GM19239 (cell line): ENCODE measurements at places on chromosomes 4 and X.

DNA sequence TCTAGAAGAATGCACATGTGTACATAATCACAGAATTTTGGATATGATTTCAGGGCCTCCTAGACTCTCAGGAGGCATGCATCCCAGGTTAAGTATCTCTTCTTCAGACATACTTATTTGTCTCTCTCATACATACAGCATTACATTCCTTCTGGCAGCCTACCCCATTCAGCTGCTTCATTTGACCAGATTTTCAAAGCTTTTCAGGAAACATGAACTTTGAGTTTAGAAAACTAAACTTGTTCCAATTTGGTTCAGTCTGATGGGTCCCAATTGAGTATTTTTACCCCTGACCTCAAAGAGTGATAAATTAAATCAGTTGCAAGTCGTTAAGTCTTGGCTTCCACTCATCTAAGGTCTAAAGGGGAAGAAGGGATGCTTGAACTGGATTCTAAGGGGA lies 330.9 kb downstream of the ARHGAP24 start:
- no peak for DNase-seq

DNA sequence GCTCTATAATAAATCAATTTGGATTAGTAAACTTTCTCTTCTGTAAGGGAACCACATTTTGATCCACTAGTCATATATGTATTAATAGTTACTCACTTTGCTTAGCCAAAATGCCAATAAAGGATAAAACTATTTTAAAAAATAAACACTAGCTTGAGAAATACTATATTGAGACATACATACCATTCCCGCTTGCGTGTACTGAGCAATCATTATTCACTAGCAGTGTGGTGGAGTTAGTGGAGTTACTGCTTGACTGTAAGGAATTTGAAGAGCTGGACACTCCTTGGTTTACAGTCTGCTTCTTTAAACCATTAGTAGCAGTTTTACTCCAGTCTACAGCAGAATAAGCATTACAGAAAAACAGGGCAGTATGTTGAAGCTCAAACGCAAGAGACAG lies 10.8 kb upstream of the PHKA2 start:
- DNase-seq: no peak

GRCh38 chrX:24658421-24658820 lies 11.3 kb upstream of the PCYT1B start:
- no peak for DNase-seq

GRCh38 chrX:70437921-70438665 lies 6.5 kb upstream of the DLG3 start:
- no peak for DNase-seq

GRCh38 chr4:163107754-163108153 lies 58.9 kb downstream of the NAF1 start:
- DNase-seq: no peak

GRCh38 chr4:116953947-116954346 lies 131.4 kb downstream of the TRAM1L1 start:
- DNase-seq: no peak

GRCh38 chrX:38982370-38982769 lies 181.1 kb downstream of the MID1IP1 start:
- no peak for DNase-seq

DNA sequence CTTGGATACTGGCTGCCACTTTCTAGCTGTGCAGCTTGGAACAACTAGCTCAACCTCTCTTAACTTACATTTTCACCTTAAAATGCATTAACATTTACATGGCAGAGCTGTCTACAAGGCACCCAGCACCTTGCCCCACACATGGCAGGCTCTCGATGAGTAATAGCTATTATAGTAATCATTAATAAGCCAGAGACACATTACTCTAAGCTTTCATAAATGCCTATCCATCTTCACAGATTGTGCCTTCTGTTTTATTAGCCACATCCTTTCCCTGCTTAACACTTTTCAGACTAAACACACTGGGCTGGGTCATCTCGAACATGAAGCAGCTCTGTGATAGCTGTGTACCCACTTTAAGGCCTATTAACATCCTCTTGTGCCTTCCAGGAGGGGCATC lies 83.8 kb upstream of the UCP1 start:
- DNase-seq: no peak

- no peak for DNase-seq
These were observed 345.5 kb downstream of the GRXCR1 start for GRCh38 chr4:43238008-43238407.
